NCI-H345 (cell line): ENCODE measurements at places on chromosomes 11 and 22.
A peak's percentile ranks its signal among the peaks of the same experiment; 100 is the strongest.

GRCh38 chr22:50471197-50471847 is 3.5 kb downstream of the SBF1 start:
- no peak for DNase-seq

GRCh38 chr11:30546334-30546733 is 39.8 kb downstream of the MPPED2 start:
- no peak for DNase-seq

- DNase-seq: no peak
Measured at GRCh38 chr11:59188954-59189353, 17.0 kb downstream of the DTX4 start.

GRCh38 chr11:2247496-2247895 is 22.9 kb downstream of the ASCL2 start:
- no peak for DNase-seq

- DNase-seq: no peak
Measured at GRCh38 chr11:3626250-3626960, 15.4 kb downstream of the ART5 start.

- DNase-seq: peak; percentile 75
Measured at GRCh38 chr11:8168485-8169257, at the start of gene RIC3. Gene RIC3 (minus strand): TSS chr11:8169025. CDS start chr11:8168989, 36 bp downstream.
